Stimulated activated CD4-positive, alpha-beta T cell treated with anti-CD3 and anti-CD28 coated beads, Interleukin-4, amount 100 ng/mL, for 48 hours (primary cell): ENCODE measurements at places on chromosomes 12 and 14.

DNA sequence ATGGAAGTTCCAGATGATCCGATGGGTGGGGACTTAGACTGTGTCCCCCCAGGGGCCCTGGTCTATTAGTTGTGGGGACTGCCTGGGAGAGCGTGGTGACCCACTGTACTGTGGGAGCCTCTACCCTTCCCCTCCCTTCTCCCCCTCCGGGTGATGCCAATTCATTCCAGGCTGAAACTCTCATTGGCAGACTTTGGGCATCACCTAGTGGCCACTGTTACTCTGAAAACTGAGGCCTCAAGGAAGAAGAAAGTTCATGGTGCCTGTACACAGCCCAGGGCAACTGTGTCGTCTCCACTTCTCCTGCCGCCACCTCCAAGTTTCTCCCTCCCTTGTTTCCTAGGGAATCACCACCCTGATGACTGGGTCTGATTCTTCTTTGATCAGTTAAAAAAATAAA, 173.6 kb upstream of the ALG10B start:
- DNase-seq = no peak

DNA sequence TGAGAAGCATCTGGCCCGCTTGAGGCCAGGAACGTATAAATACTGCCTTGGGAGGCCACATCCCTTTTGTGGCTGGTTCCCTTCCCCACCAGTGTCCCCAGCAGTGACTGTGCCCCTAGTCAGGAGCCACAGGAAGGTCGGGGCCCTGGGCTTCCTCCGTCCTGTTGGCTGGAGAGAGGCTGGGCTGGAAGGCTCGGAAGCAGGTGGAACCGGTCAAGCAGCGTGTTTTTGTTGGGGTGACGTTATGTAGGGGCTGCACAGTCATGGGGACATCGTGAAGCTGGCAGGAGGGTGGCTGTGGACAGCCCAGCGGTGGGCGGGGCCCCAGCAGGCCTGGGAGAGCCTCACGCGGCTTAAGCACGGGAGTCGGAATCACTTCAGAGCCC, 10.1 kb downstream of the XRCC3 start:
- DNase-seq = no peak

GRCh38 chr14:80352471-80352870, 141.2 kb upstream of the DIO2 start:
- DNase-seq = no peak

DNA sequence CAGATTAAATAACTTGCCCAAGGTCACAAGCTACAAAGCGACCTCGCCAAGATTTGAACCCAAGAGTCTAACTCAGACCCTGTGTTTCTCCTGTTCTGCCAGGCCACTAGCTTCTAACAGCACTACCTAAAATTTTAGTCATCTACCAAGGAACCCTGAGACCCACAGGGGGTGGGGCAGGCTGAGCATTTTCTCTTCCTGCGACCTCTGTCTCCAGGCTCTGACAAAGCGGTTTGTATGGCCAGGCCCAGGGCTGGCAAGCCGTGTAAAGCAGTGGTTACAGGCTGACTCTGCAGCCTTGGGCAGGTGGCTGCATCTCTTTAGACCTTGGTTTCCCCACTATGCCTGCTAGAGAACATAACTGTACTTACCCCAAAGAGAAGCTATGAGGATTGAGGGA, 5.3 kb downstream of the VDR start:
- no peak for DNase-seq

DNA sequence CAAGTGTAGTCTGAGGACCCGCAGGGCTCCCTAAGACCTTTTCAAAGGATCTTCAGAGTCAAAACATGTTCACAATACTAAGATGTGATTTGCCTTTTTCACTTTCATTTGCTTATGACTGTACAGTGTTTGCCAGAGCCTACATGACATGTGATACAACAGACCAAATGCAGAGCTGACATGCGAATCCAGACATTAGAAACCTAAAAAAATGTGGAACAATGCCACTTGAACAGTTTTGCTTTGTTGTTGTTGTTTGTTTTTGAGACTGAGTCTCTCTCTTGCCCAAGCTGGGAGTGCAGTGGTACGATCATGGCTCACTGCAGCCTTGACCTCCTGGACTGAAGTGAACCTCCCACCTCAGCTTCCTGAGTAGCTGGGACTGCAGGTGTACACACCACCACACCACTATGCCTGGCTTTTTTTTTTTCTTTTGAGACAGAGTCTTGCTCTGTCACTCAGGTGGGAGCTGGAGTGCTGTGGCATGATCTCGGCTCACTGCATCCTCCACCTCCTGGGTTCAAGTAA, 5.3 kb upstream of the RAB35 start:
- DNase-seq = no peak

DNA sequence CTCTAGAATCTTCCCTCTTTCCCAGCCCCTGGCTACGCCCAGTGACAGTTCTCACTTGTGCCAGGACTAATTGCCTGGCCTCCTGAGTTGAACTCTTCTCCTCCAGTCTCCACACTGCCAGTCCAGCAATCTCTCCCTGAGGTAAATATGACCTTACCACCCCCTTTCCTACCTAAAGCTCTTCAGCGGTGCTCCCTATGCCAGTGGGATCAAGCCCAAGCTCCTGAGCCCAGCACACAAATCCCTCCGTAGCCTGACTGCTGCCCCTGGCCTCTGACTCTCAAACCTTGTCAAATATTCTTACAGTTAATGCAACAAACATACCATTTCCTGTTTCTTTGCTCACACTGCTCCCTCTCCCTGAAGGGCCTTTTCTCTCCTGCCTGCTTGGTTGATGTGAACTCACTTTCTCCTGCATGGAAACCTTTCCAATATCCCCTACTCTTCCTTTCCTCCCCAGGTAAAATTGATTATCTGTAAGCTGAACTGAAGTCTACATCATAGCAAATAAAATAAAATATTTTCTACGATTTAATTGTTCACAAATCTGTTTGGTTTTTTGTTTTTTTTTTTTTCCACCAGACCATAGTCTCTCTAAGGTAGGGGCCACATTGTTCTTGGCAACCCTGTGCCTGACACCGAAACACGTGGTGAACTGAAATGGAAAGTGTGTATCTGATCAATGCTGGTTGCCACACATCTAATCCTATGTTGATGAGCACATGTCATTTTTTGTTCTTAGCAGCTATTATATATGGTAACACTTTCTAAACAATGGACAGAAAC, 147.5 kb downstream of the SLC38A6 start:
- DNase-seq = no peak

DNA sequence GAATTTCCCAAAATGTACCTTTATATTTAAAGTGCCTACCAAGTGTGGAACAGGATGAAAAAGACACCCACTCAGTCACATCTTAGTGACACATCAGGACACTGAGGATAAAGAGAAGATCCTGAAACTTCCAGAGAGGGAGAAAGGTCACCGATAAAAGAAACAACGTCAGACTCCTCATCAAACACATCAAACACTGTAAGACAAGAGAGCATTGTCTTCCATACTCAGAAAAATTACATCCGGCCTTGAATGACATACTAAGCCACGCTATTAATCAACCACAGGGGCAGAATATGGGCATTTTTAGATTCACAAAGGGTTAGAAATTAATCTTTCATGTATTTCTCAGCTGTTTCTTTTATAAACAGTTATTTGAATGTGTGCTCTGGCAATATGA, 490.3 kb downstream of the APAF1 start:
- no peak for DNase-seq

- no peak for DNase-seq
These were observed at the start of gene KRT5 for GRCh38 chr12:52519826-52520662. Gene KRT5, minus strand, starts transcription at chr12:52520394. Its CDS starts 98 bp downstream, at chr12:52520296.

GRCh38 chr12:8123124-8123912, at the start of gene CLEC4A:
Gene CLEC4A, plus strand, starts transcription at chr12:8123617. Its CDS starts 262 bp downstream, at chr12:8123879.
- DNase-seq = no peak
